ENCODE measurements at places on chromosomes 5 and 9. TPM values are rescaled to one million over a fixed set of nuclear protein-coding genes. Genes with fewer than 3 reads are reported as not detected.
A peak's percentile ranks its signal among the peaks of the same experiment; 100 is the strongest.

DNA sequence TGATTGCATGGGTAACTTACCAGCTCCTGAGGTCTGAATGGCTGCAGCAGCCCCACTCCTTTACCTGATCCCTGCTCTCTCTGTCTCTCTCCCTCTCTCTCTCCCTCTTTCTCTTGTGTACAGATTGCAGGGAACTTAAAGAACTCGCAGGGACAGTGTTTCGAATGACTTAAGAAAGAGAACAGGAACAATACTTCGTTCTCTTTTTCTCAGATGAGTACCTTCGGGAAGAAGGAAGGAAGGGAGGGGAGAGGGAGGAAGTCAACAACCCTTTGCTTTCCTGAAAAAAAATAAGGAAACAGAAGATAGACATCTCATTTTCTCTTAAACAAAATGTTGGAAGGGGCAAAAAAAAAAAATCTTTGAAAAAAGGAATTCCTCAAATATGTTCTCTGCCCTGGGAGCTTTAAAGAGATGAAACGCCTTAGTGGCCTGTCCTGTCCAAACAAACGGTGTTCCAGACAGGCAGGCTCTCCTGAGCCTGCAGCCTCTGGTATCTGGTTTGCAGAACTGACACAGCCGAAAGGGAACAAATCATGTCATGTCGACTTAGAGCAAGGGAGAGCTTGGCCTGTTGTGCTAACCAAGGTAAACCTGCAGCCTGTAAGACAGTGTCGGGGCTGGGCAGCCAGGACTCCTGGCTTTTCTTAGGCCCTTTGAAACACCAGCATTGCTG, at the start of gene ZNF366:
Gene ZNF366, minus strand, starts transcription at position 180 of the 676 bp plus-strand sequence. CDS start 45,914 bp downstream, outside the sequence.
- H3K4me3 ChIP-seq: no peak within 1 kb of the TSS
- no peaks in the 10 kb centered on the region for H3K36me3 ChIP-seq
- no peak for DNase-seq
- H3K27ac ChIP-seq: no peak within 1 kb of the TSS
- H3K27me3 ChIP-seq: peaks cover 11% of the 10 kb centered on the region
- peaks cover 9% of the 10 kb centered on the region for H3K4me1 ChIP-seq

DNA sequence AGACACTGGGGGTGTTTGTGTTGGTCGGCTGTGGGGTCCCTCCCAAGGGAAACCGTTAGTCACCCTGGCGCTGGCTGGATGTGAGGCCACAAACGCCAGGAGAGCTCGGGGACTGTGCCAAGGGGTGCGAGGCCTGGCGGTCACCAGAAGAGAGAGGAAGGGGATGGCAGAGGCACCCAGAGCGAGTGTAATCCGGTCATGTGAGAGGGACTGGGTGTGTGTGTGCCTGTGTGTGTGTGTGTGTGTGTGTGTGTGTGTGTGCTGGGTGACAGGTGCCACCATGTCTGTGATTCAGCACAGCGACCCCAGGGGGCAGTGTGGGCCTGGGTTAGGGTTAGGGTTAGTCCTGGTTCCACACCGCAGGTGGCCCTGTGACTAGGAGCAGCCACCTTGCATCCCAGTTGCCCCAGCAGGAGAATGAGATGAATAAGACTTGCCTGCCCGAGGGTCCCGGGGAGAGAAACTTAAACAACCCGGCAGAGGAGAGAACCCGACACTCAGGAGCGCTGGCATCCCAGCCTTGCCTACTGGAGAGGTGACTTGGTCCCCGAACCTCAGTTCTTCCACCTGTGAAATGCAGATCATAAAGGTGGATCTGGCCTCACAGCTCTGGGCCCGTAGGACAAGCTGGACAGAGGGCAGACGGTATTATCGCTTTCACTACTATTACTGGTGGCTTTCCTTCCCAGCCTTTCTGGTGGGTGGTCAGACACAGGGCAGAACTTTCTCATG, 1.4 kb upstream of the ADAMTSL2 start:
- H3K4me3 ChIP-seq: no peak overlapping the region
- H3K27me3 ChIP-seq: peaks cover 11% of the 10 kb centered on the region
- DNase-seq: peak; percentile 24
- no peaks in the 10 kb centered on the region for H3K36me3 ChIP-seq

DNA sequence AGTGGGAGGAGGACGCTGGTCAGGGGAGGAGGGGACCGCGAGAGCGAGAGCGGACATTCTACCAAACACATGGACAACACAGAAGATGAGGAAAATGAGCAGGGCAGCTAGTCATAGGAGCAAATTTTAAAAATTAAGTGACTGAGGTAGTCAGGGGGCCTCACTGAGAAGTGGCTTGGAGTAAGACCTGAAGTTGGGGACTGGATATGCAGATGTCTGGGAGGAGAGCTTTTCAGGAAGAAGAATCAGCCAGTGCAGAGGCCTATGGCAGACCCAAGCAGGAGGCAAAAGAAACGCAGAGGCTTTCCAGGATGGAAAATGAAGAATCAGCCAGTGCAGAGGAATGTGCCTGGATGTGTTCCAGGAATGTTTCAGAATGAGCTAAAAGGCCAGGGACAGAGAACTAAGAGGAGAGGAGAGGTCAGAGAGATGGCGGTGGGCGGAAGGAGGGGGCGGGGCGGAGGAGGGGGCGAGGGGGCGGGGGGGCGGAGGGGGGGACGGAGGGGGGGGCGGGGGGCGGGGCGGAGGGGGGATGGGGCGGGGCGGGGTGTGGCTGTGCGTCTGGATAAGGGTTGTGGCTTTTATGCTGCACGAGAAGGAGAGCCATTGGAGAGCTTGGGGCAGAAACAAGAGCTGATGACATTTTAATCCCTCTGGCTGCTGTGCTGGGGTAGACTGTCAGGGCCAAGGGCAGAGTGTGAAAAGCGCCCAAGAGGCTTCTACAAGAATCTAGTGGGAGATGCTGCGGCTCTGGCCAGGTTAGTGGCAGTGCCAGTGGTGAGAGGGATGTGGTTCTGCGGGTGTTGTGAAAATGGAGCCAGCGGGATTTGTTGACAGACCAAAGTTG, 129.6 kb downstream of the KCNIP1 start:
- DNase-seq: no peak
- H3K36me3 ChIP-seq: no peaks in the 10 kb centered on the region

GRCh38 chr9:108278341-108278740, 577.4 kb downstream of the ACTL7B start:
- no peaks in the 10 kb centered on the region for H3K36me3 ChIP-seq
- no peak overlapping the region for H3K27ac ChIP-seq
- no peak overlapping the region for H3K4me3 ChIP-seq
- no peak for DNase-seq

GRCh38 chr9:129109952-129110739, 447 bp downstream of the CRAT start:
- no peaks in the 10 kb centered on the region for H3K27me3 ChIP-seq
- H3K36me3 ChIP-seq: peaks cover 4% of the 10 kb centered on the region
- peaks cover 32% of the 10 kb centered on the region for H3K4me1 ChIP-seq
- peak; percentile 2 for DNase-seq
- no peak overlapping the region for H3K27ac ChIP-seq

DNA sequence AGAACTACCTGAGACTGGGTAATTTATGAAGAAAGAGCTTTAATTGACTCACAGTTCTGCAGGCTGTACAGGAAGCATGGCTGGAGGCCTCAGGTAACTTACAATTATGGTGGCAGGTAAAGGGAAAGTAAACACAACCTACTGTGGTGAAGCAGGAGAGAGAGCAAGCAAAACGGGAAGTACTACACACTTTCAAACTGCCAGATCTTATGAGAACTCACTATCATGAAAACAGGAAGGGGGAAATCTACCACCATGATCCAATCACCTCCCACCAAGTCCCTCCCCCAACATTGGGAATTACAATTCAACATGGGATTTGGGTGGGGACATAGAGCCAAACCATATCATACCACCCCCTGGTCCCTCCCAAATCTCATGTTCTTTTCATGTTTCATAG, 58.7 kb upstream of the GPR151 start:
- H3K36me3 ChIP-seq: no peaks in the 10 kb centered on the region
- peaks cover 9% of the 10 kb centered on the region for H3K27me3 ChIP-seq
- no peak for DNase-seq
- no peak overlapping the region for H3K27ac ChIP-seq

DNA sequence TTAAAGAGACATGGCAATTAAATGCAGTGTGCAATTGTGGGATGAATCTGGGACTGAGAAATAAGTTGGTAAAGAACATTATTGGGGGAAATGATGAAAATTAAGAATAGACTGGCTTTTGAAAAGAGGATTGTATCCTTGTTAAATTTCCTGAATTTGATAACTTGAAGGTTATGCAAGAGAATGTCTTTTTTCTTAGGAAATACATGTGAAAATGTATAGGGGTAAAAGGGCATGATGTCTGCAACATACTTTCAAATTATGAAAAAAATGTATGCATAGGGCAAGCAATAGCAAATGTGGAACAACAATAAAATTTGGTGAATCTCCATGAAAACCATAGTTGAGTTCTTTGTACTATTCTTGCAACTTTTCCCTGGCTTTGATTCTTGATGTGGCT, 24.1 kb downstream of the PTTG1 start:
- no peak overlapping the region for H3K4me3 ChIP-seq
- no peak for DNase-seq
- peaks cover 7% of the 10 kb centered on the region for H3K36me3 ChIP-seq
- no peak overlapping the region for H3K27ac ChIP-seq

DNA sequence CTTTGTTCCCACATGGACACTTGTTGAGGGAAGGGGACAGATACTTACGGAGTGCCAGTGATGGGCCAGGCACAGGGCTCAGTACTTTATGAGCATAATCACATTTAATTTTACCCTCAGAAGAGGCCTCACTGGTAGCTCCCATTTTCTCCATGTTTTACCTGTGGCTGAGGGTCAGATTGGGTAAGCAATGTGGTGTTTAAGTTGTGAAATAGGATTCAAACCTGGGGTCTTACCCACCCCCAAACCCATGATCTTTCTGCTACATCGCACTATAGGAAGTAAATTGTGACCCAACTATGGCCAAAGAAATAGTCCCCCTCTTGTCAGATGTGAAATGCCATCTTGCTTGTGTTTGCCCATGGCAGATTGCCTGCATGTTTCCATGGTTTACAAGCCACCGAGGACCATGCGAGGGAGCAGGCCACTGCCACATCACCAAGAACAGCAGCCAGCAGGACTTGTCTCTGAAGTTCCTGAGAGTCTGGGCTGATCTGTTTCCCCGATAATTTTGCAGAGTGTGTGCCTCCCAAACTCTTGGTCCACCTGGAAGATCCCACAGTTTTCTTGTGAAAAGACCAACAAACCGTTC, 95.4 kb downstream of the MACROH2A1 start:
- DNase-seq: no peak
- H3K27ac ChIP-seq: no peak overlapping the region
- H3K27me3 ChIP-seq: peaks cover 38% of the 10 kb centered on the region
- H3K4me3 ChIP-seq: no peak overlapping the region
- H3K36me3 ChIP-seq: peaks cover 2% of the 10 kb centered on the region

- no peaks in the 10 kb centered on the region for H3K36me3 ChIP-seq
- peak within 1 kb of the TSS; percentile 59 for H3K4me3 ChIP-seq
- H3K27me3 ChIP-seq: peaks cover 30% of the 10 kb centered on the region
- no peak within 1 kb of the TSS for H3K27ac ChIP-seq
- no peak for DNase-seq
These were observed at the start of gene RXRA for GRCh38 chr9:134325813-134326723. TSS of gene RXRA (plus strand) at chr9:134326455. CDS start at chr9:134326632, 177 bp downstream.

- H3K4me1 ChIP-seq: no peaks in the 10 kb centered on the region
- H3K27me3 ChIP-seq: no peaks in the 10 kb centered on the region
- DNase-seq: no peak
- H3K4me3 ChIP-seq: no peak overlapping the region
- no peaks in the 10 kb centered on the region for H3K36me3 ChIP-seq
- H3K27ac ChIP-seq: no peak overlapping the region
These were observed 252.3 kb downstream of the FANCC start for GRCh38 chr9:95065224-95065623.

DNA sequence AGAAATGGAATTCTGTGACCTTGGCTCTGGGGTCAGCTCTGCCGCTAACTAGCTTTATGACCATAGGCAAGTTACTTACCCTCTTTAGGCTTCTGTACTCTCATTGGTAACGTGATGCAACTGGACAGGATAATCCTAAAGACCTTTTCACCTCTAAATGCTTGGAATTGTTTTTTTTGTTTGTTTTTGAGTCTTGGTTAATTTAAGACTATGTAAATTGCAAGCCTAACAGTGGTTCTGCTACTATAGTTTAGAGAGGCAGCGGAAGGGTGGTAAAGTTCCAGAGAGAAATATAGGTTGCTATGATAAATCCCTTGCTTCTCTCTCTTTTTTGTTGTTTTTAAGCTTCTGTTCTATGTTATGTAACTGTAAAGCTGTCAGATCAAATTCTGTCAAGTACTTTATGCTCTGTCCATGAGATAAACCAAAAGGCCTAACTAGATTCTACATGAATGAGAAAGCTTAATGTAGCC, 17.6 kb downstream of the FAM169A start:
- no peaks in the 10 kb centered on the region for H3K27me3 ChIP-seq
- H3K27ac ChIP-seq: no peak overlapping the region
- no peak for DNase-seq
- H3K4me3 ChIP-seq: no peak overlapping the region
- peaks cover 5% of the 10 kb centered on the region for H3K36me3 ChIP-seq

GRCh38 chr5:128111818-128112448, 28.4 kb downstream of the SLC12A2 start:
- H3K4me3 ChIP-seq: no peak overlapping the region
- peaks cover 23% of the 10 kb centered on the region for H3K36me3 ChIP-seq
- H3K27me3 ChIP-seq: no peaks in the 10 kb centered on the region
- peaks cover 11% of the 10 kb centered on the region for H3K4me1 ChIP-seq
- no peak for DNase-seq

Gene DNAJB5
- 6.0 TPM for total RNA-seq

Gene AK8
- not detected for total RNA-seq

Gene CHMP5
- total RNA-seq: 70.7 TPM

Gene PCDHB12
- not detected for total RNA-seq

Gene TRPM6
- 0.05 TPM for total RNA-seq

Gene FBXW5
- 92.5 TPM for total RNA-seq

Gene IFNA17
- total RNA-seq: not detected

Measured in activated T-helper 1 cell treated with anti-CD3 and anti-CD28 coated beads, Interleukin-12 subunit alpha, Interleukin-12 subunit beta, Interleukin-2, Interleukin-4 antibody, amounts not matched to agents 30 ng/mL and 10 ng/mL and 1 ng/mL, durations not matched to agents 14 hours and 24 hours and 36 hours (primary cell).